Activated CD4-positive, alpha-beta T cell treated with anti-CD3 and anti-CD28 coated beads for 24 hours (primary cell): ENCODE measurements at places on chromosomes 1 and 21.

- no peak for DNase-seq
These were observed 31.7 kb downstream of the ELK4 start for GRCh38 chr1:205600085-205600484.

- DNase-seq, result no peak
These were observed 7.6 kb downstream of the UBL4B start for GRCh38 chr1:110119843-110120242.

GRCh38 chr1:40341491-40342380 is 24.6 kb upstream of the COL9A2 start:
- DNase-seq, result no peak

- no peak for DNase-seq
These were observed 22.0 kb upstream of the VAMP3 start for GRCh38 chr1:7749126-7749525.

GRCh38 chr1:55127827-55128343 is 87.3 kb downstream of the USP24 start:
- DNase-seq, result no peak

- DNase-seq, result no peak
These were observed 40.3 kb downstream of the GPATCH2 start for GRCh38 chr1:217590598-217590997.

GRCh38 chr1:209324901-209325871 is 258.3 kb upstream of the CAMK1G start:
- no peak for DNase-seq

GRCh38 chr1:201515895-201516294 is 9.0 kb upstream of the CSRP1 start:
- no peak for DNase-seq
